Stimulated activated CD8-positive, alpha-beta memory T cell treated with anti-CD3 and anti-CD28 coated beads, Interleukin-4, amount 100 ng/mL, for 1 hour (primary cell): ENCODE measurements at places on chromosomes 3 and 15.

- no peak for DNase-seq
Observed at GRCh38 chr3:130679218-130679617, 67.4 kb downstream of the PIK3R4 start.

GRCh38 chr3:24951180-24951579, 456.5 kb upstream of the THRB start:
- no peak for DNase-seq

- DNase-seq: no peak
Observed at GRCh38 chr3:13058346-13059120, 14.7 kb downstream of the IQSEC1 start.

GRCh38 chr15:80778964-80779657, at the start of gene CEMIP:
CEMIP (plus strand) TSS chr15:80779370; CDS start chr15:80873880, 94,510 bp downstream.
- DNase-seq: no peak

DNA sequence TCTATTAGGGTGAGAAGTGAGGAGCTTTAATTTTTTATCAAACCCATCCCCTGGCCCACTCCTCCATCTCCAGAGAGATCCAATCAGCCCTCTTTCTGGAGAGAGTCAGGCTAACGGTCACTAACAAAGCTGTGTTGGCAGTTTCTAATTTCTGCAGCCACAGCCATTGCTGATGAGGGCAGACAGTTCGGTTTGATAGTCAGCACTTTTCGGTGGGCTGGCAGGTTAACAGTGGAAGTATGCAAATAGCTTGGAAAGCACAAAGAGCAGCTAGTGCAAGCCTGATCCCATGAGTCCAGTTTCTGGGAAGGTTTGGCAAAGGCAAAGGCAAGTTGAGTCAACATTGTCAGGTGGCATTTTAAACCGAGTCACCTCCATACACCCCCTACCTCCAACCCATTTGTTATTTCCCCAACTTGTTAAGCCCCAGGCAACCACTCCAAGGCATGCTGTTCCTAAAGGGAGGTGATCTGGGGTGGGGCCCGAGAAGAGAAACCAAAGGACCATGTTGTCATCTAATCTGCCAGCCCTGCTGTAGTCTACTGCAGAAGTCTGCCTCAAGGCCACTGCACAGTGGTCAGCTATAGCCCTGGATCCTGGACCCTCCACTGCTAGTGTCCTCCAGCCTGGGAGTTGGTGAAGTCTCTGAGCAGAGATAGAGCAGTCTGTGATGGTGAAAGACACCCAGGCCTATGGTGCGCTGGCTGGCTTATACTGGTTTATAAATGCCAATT, 1.7 kb downstream of the CCR1 start:
- no peak for DNase-seq

- no peak for DNase-seq
Observed at GRCh38 chr15:94028809-94029208, 202.6 kb upstream of the MCTP2 start.

GRCh38 chr3:27456554-27456953, 27.6 kb downstream of the SLC4A7 start:
- DNase-seq: no peak

- DNase-seq: no peak
Observed at GRCh38 chr3:134474956-134475355, 10.8 kb downstream of the ANAPC13 start.

DNA sequence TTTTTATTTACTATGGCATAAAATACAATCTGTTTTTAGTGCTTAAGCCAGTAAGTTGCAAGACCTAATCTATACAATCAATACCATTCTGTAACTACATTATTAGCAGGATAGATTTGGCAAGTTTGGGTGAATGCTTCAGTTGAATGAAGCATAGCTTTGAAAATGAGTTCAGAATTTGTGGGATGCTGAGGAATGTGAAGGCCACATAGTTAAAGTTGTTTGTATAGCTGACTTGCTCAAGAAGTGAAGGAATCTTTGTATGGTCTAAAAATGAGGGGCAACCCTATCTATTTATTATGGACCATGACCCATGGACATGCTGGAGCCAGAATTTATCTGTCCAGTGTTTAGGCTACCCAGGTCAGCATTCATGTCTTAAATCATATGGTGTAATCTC, 58.5 kb downstream of the CRYBG3 start:
- DNase-seq: no peak

DNA sequence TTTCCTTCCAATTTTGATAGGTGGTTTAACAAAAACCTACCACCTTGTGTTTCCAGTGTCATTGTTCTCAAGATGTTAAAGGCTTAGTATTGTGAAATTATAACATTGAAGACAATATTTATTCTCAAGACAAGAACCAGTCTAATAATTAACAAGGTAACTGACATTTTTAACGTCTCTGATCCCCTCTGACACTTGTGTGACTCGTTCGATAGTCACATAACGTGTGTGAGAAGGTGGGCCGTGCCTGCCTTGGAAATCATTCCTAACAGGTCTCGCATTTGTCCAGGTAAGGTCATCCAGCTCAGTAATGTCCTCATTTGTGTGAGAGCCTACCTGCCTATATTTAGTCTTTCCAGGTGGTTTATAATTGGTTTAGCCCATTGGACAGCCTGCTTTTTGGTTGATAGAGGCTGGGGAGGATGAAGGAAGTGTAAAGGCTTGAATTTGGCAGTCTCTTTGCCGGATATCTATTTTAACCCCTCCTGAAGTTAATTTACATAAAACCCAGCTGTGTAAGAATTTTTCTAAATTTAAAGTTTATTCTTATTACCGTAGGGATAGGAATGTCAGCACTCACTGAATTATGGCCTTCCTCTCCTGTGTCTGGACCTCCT, 94.4 kb downstream of the AKAP13 start:
- no peak for DNase-seq

DNA sequence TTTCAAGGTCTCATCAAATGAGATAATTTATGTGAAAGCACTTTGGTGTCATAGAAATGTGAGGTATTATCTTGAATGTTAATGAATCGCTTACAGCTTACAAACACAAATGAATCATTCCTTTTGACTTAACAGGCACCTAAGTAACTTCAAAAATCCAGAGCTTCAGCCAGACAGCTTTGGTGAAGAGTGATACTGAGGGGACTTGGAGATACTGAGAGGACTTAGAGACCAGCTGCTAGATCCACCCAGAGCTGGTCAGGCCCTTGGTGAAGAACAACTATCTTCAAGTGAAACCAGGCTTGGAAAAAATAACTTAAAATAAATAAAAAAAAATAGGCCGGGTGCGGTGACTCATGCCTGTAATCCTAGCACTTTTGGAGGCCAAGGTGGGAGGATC, 16.2 kb upstream of the ZFYVE19 start:
- DNase-seq: no peak

- no peak for DNase-seq
Observed at GRCh38 chr3:120526011-120526870, 69.9 kb upstream of the NDUFB4 start.

DNA sequence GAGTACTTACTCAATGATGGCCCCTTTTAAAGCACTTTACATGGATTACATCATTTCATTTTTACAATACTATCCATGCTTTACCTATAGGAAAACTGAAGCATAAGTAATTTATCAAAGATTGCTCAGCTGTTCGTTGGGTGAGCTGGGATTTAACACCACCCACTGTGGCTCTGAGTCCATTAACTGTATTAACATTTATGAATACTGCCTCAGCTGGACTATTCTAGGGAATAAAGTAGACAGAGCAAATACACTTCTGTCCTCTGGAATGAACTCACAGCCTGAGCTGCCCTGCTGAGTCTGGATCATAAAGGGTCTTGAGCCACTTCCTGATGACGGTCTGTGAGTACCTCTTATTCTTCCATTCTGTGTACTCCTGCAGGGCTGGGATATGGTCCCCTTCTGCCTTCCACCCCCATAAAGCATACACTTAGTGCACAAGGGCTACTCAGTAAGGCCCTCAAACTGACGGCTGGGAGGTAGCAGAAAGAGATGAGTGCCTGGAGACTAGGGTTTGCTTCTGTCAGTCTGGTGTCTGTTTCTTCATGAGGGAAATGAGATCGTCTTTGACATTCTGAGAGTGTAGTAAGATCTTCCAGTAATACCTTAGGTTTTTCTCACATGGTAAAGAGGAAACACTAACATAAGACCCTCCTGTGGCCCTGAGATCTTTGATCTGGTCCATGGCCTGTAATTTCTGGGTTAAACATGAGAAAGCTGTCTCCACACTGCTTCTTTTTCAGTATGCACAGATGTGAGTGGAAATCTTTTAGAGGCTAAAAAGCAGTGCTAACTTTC, 12.6 kb upstream of the ST6GAL1 start:
- no peak for DNase-seq

DNA sequence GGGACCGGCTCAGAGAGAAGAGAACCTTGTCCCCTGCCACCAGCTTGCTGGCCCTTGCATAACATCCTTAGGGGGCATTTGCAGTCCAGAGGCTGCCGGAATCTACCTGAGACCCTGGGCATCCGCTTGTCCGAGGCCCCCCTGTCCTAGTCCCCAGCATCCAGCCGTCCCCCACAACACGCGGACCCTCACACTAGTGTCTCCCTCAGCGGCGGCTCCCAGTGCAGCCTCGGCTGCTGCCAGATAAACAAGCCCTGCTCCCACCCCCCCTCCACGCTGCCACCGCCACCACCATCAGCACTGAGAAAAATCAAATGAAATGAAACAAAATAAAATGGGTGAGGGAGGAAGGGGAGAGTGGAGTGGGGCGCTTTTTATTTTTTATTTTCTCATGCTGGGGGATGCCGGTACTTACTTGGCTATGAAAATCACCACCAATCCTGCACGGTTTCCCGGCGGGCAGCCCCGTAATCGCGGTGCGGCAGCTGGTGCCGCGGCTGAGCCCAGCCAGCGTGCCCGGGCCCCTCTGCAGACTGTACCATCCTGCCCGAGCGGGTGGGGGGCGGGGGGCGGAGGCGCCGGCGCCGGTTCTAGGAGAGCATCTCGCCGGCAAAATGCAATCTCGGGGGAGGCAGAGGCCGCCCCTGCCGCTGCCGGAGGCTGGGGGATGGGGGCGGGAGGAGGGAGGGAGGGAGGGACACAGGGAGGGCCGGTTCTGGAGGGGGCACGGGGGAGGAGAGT, at the start of gene ATP2B2:
ATP2B2 (minus strand) TSS at position 537 of the 741 bp plus-strand sequence. CDS start 56,043 bp downstream, outside the sequence.
- no peak for DNase-seq

- DNase-seq: no peak
Observed at GRCh38 chr15:30953731-30954378, 37.6 kb downstream of the MTMR10 start.

- DNase-seq: no peak
Observed at GRCh38 chr15:61393524-61393923, 164.4 kb upstream of the RORA start.

- no peak for DNase-seq
Observed at GRCh38 chr15:39083213-39083612, 497.7 kb upstream of the THBS1 start.

DNA sequence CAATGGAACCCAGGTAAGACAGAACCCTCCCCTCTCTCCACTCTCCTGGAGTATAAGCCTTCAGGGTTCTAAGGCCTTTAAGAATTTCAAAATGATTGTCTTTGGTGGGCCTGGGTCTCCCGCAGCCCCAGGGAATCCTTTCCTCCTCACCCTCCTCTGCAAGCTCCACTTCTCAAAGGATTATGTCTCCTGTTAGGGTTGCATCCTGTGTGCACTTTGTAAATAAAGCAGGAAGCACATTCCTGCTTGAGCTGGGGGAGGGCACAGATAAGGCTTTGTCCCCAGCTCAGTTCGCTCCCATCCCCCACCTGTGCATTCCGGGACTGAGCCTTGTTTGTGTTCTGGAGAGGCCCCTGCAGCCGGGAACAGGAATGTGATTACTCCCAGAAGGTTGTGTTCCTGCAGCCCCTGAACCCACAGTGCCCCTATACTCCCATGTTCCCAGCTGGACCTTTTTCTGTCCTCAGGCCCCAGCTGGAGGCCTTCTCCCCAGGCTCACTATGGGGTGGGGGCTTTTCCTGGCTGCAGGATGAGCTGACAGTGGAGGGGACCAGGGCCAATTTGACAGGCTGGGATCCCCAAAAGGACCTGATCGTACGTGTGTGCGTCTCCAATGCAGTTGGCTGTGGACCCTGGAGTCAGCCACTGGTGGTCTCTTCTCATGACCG, 9.5 kb downstream of the TYRO3 start:
- no peak for DNase-seq

- peak; percentile 28 for DNase-seq
Observed at GRCh38 chr3:39189959-39190269, 2.5 kb downstream of the XIRP1 start.

GRCh38 chr3:32401126-32401525, 9.5 kb downstream of the CMTM7 start:
- no peak for DNase-seq

DNA sequence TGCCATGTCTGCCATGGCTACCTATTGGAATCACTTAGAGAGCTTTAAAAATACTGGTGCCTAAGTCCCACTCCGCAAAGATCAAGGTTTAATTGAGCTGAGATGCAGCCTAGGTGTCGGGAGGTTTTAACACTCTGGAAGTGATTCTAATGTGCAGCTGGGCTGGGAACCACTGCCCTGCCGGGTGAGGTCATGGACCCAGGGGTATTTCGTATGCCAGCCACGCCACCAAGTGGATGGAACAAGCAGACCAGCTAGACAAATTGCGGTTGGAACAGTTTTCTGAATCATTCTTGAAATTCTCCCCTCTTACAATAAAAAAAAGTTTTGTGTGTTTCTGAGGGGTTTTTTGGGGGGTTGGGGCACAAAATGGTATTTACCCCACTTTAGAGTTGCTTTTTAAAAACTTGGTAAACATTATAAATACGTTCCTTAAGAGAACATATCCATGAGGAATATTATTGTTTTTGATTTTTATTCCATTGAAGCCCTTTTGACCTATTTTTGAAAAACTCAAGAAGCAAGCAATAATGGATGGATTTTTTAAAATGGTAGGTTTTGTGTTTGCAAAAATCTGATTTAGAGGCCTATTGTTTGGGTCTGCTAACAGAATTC, 66.2 kb upstream of the CSTA start:
- peak; percentile 14 for DNase-seq

- no peak for DNase-seq
Observed at GRCh38 chr3:192570821-192571791, 156.2 kb downstream of the FGF12 start.

DNA sequence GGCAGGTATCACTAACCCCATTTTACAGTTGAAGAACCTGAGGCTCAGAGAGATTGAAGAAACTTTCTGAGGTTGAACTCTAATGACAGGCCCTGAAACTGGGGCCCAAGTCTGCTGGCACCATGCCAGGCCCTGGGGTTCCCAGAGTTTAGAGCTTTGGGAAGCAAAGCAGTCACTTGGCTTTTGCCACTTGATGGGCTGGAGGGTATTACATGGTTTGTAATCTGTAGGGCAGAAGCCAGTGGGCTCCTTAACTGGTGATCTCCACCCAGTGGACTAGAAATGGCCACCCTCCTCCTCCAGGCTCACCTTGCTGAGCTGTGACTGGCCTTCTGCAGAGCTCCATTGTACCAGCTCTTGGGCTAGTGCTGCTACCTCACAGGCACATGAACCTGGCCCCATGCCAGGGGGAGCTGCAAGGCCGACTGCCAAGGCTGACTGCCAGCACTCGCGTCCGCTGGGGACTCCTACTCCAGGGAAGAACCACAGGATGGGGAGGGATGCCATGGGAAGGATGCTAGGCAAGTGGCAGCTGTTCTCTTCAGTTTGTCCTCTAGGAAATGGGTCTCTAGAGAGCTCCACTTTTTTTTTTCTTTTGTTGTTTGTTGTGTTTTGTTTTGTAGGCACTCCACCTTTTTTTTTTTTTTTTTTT, 104.8 kb downstream of the ETFA start:
- DNase-seq: no peak

GRCh38 chr3:49081429-49081828, 12.4 kb downstream of the QRICH1 start:
- DNase-seq: no peak

- DNase-seq: no peak
Observed at GRCh38 chr3:78143000-78143399, 1103.1 kb downstream of the ROBO2 start.

- DNase-seq: no peak
Observed at GRCh38 chr3:141410846-141411245, 42.5 kb downstream of the ZBTB38 start.

GRCh38 chr3:111594781-111595180, 365 bp downstream of the ZBED2 start:
- no peak for DNase-seq
